ENCODE measurements at places on chromosomes 13 and 19. TPM values are rescaled to one million over a fixed set of nuclear protein-coding genes. Genes with fewer than 3 reads are reported as not detected.

The IGFLR1 gene
- total RNA-seq = 9.8 TPM

The LRRC63 gene
- total RNA-seq = not detected

The TJP3 gene
- total RNA-seq = not detected

The ZNF90 gene
- total RNA-seq = 0.15 TPM

The DLL3 gene
- 0.68 TPM for total RNA-seq

The MEIOSIN gene
- not detected for total RNA-seq

The NEK5 gene
- total RNA-seq = 0.06 TPM

The RASGRP4 gene
- total RNA-seq = not detected

The ZNF793 gene
- 1.1 TPM for total RNA-seq

The LILRA1 gene
- not detected for total RNA-seq

The IGSF23 gene
- total RNA-seq = not detected

The NR1H2 gene
- total RNA-seq = 87.6 TPM

The SIAH3 gene
- not detected for total RNA-seq

The DACT3 gene
- 8.4 TPM for total RNA-seq

The SYNGR4 gene
- total RNA-seq = not detected

The PRODH2 gene
- not detected for total RNA-seq

The ZNF44 gene
- 3.3 TPM for total RNA-seq

The ZNF283 gene
- 3.2 TPM for total RNA-seq

The FUZ gene
- total RNA-seq = 20.1 TPM

The DNAJC15 gene
- total RNA-seq = 11.7 TPM

The KIR3DL2 gene
- not detected for total RNA-seq

The VSTM2B gene
- not detected for total RNA-seq

The VSTM1 gene
- not detected for total RNA-seq

The CEACAM20 gene
- not detected for total RNA-seq

The DIRAS1 gene
- total RNA-seq = 2.0 TPM

The PROZ gene
- total RNA-seq = not detected

The METTL21C gene
- total RNA-seq = not detected

The ZNF888 gene
- 2.8 TPM for total RNA-seq
